Activated CD8-positive, alpha-beta T cell treated with anti-CD3 and anti-CD28 coated beads for 36 hours (primary cell): ENCODE measurements at places on chromosomes 5 and 9. TPM values are rescaled to one million over a fixed set of nuclear protein-coding genes. Genes with fewer than 3 reads are reported as not detected.
A peak's percentile ranks its signal among the peaks of the same experiment; 100 is the strongest.

The SLC6A3 gene
- not detected for total RNA-seq

The ZFP2 gene
- 0.69 TPM for total RNA-seq

The HAVCR2 gene
- 28.7 TPM for total RNA-seq

The DMRTA1 gene
- total RNA-seq: not detected

The ZDHHC12 gene
- 48.7 TPM for total RNA-seq

The PDZD2 gene
- not detected for total RNA-seq

The ZNF366 gene
- not detected for total RNA-seq

The TMEM252 gene
- total RNA-seq: not detected

The TICAM2 gene
- 0.96 TPM for total RNA-seq

GRCh38 chr5:177313561-177314259 is 2.0 kb upstream of the MXD3 start:
- no peak overlapping the region for H3K27ac ChIP-seq
- no peaks in the 10 kb centered on the region for H3K27me3 ChIP-seq
- no peak overlapping the region for H3K4me3 ChIP-seq

DNA sequence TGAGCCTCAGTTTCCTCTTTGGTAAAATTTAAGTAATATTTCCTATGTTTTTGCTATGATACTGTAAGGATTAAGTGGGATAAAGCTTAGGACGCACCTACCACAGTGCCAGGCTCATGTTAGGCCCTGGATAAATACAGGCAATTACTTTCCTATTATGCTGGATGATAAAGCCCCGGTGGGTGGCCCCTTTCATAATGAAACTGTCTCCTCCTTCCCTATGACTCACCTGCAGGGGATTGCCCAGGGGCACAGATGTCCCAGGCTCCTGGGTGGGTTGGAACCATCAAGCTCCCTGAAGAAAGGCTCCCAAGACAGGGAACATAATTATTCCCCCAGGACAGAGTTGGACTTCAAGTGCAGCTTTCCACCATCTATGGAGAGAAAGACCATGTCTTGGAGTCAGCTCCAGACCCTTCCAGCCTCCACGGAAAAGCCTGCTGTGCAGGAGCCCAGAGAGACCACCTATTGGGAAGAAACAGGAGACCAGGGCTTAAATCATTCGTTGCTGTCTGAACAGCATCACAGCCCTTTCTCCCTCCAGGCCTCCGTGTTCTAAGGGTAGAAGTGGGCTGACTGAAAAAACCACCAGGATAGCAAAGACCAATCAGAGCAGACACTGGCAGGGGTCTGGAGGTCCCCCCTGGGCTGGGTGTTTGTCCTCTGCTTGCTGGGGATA is 43.2 kb upstream of the FOXE1 start:
- DNase-seq: no peak
- H3K4me1 ChIP-seq: peaks cover 4% of the 10 kb centered on the region
- H3K27me3 ChIP-seq: peaks cover 18% of the 10 kb centered on the region
- no peak overlapping the region for H3K4me3 ChIP-seq

- H3K27ac ChIP-seq: no peak overlapping the region
- DNase-seq: peak; percentile 22
- H3K4me1 ChIP-seq: no peaks in the 10 kb centered on the region
- no peak overlapping the region for H3K4me3 ChIP-seq
- H3K36me3 ChIP-seq: no peaks in the 10 kb centered on the region
Observed at GRCh38 chr5:157689942-157690689, 18.8 kb downstream of the C5orf52 start.

GRCh38 chr9:116355153-116355921 is 201.7 kb downstream of the PAPPA start:
- no peak overlapping the region for H3K27ac ChIP-seq
- H3K27me3 ChIP-seq: no peaks in the 10 kb centered on the region
- H3K4me1 ChIP-seq: no peaks in the 10 kb centered on the region
- no peak overlapping the region for H3K4me3 ChIP-seq
- no peak for DNase-seq
- H3K36me3 ChIP-seq: no peaks in the 10 kb centered on the region

GRCh38 chr9:24464319-24464951 is 81.3 kb downstream of the IZUMO3 start:
- DNase-seq: no peak
- no peak overlapping the region for H3K27ac ChIP-seq
- H3K4me3 ChIP-seq: no peak overlapping the region
- no peaks in the 10 kb centered on the region for H3K4me1 ChIP-seq
- H3K36me3 ChIP-seq: no peaks in the 10 kb centered on the region

- H3K27ac ChIP-seq: peak overlapping the region; percentile 82
- no peaks in the 10 kb centered on the region for H3K27me3 ChIP-seq
- no peaks in the 10 kb centered on the region for H3K36me3 ChIP-seq
Observed at GRCh38 chr9:135888126-135888765, 19.1 kb downstream of the CAMSAP1 start.

DNA sequence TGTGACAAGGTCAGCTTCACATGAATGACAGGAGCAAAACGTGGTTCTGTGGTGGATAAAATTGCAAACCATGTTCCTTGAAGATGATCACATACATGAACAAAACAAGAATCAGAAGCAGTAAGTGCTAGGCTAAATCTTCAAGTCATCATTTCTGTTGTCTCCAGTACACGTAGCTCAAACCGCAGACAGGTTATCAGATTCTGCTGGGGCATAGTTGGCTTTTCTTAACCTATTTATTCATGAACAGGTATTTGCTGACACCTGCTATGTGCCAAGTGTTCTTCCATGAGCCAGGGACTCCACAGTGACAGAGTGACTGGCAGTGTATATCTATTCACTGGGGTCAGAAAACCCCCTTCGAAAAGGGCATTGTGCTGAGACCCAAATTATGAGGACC is 20.8 kb downstream of the MFAP3 start:
- DNase-seq: no peak
- no peaks in the 10 kb centered on the region for H3K27me3 ChIP-seq
- H3K36me3 ChIP-seq: peaks cover 12% of the 10 kb centered on the region
- peaks cover 24% of the 10 kb centered on the region for H3K4me1 ChIP-seq
- no peak overlapping the region for H3K4me3 ChIP-seq

GRCh38 chr5:158142156-158142555 is 283.2 kb upstream of the CLINT1 start:
- H3K27me3 ChIP-seq: peaks cover 1% of the 10 kb centered on the region
- H3K27ac ChIP-seq: no peak overlapping the region
- H3K36me3 ChIP-seq: no peaks in the 10 kb centered on the region
- no peak overlapping the region for H3K4me3 ChIP-seq
- H3K4me1 ChIP-seq: no peaks in the 10 kb centered on the region
- no peak for DNase-seq

GRCh38 chr9:13707612-13708576 is 428.4 kb upstream of the MPDZ start:
- no peaks in the 10 kb centered on the region for H3K36me3 ChIP-seq
- H3K27ac ChIP-seq: no peak overlapping the region

- peaks cover 25% of the 10 kb centered on the region for H3K27me3 ChIP-seq
- peak overlapping the region; percentile 46 for H3K4me3 ChIP-seq
- DNase-seq: peak; percentile 52
- no peak overlapping the region for H3K27ac ChIP-seq
- H3K4me1 ChIP-seq: peaks cover 3% of the 10 kb centered on the region
- no peaks in the 10 kb centered on the region for H3K36me3 ChIP-seq
Observed at GRCh38 chr9:100473276-100474081, 530 bp downstream of the TMEFF1 start.

DNA sequence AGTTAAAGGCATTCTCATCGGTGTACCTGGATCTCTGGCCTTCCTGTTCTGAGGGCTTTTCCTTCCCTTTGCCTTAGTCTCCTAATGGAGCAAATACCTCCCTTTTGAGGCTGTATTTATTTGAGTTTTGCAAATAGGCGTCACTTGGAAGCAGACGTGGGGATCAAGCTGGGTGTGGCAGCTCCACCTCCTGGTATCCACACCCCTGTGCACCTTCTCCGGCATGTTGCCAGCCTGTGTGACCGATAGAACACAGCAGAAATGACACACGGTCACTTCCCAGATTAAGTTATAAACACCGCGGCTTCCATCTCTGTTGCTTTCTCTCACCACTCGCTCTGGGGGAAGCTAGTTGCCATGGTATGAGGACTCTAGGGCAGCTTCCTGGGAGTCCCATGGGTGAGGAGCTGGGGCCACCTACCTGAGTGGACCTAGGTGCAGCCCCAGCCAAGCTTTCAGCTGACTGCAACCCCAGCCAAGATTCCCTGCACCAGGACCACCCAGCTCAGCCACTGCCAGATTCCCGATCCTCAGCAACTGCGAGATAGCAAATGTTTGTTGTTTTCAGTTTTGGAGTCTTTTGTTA is 214.4 kb upstream of the MVB12B start:
- peaks cover 15% of the 10 kb centered on the region for H3K27me3 ChIP-seq
- H3K4me3 ChIP-seq: no peak overlapping the region
- no peaks in the 10 kb centered on the region for H3K36me3 ChIP-seq
- DNase-seq: no peak
- no peaks in the 10 kb centered on the region for H3K4me1 ChIP-seq

GRCh38 chr5:159515909-159516415 is 185.7 kb upstream of the IL12B start:
- no peaks in the 10 kb centered on the region for H3K36me3 ChIP-seq
- H3K27me3 ChIP-seq: peaks cover 7% of the 10 kb centered on the region
- no peak overlapping the region for H3K4me3 ChIP-seq
- DNase-seq: peak; percentile 82
- no peak overlapping the region for H3K27ac ChIP-seq
- H3K4me1 ChIP-seq: peaks cover 8% of the 10 kb centered on the region

DNA sequence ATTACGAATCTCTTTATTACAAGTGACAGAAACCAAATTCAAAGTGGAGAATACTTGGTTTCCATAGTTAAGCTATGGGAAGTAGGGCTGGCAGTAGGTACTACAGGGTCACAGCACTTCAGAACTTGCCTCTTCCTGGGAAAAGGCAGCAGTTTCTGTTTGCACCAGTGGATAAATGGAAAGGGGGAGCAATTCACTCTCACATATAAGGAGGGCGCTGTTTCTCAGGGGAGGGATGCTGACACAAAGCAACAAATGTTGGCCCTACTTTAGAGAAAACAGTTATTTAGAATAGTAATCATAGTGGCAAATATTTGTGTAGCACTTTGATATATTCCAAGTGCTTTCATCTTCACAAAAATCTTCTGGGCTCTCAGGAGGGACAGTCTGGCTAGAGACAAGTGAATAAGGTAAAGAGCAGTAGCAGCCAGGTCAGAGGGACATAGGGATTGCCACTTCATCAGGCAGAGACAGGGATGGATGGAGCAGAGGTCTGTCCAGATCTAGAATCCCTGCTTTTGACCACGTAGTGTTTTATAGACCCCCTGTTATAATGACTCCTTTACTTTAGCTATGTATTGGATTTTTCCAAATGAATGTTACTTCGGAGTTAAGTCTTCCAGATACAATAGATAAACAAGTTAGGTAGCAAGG is 554.8 kb upstream of the SGCD start:
- no peak for DNase-seq
- H3K27ac ChIP-seq: no peak overlapping the region
- peaks cover 5% of the 10 kb centered on the region for H3K27me3 ChIP-seq
- H3K36me3 ChIP-seq: no peaks in the 10 kb centered on the region
